Sigmoid colon (tissue), 7 donors: ENCODE measurements at places on chromosomes 6 and 20. TPM values are rescaled to one million over a fixed set of nuclear protein-coding genes. Genes with fewer than 3 reads are reported as not detected.

DNA sequence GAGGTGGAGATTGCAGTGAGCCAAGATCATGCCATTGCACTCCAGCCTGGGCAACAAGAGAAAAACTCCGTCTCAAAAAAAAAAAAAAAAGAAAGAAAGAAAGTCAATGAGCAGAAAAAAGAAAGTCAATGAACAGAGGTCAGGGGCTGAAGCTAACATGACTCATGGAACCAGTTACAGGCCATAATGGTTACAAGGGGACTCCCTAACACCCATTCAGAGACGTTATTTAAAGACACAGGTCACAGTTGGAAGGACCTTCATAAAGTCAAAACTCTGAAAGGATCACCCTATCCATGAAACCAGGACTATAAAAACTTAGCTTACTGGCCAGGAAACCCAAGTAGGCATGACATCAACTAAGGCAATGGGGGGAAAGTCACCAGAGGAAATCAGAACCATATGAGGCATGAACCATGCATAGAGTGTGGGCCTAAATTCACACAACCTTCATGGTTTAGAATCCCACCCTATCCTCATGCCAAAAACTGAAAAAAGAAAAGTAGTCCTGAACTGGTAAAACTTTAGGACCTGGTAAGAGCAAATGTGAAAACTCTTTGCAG lies 18.2 kb downstream of the FBXL4 start:
- no peak overlapping the region for H3K27ac ChIP-seq
- H3K36me3 ChIP-seq: peaks cover 17% of the 10 kb centered on the region
- peaks cover 9% of the 10 kb centered on the region for H3K4me1 ChIP-seq
- DNase-seq: no peak
- H3K4me3 ChIP-seq: no peak overlapping the region
- no peaks in the 10 kb centered on the region for H3K27me3 ChIP-seq

DNA sequence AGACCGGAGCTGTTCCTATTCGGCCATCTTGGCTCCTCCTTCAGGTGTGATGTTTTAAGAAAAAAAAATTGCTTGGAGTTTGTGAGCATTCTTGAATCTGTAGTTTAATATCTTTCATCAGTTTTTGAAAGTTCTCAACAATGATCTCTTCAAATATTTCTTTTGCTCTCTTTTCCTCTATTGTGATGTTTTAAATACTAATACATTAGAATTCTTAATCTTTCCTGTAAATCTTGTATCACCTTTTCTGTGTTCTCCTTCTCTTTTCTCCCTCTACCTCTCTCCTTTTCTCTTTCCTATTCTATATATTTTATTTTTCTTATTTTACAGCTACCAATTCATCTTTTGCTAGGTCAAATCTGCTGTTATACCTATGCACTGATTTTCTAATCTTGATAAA lies 212.3 kb downstream of the RPS12 start:
- no peaks in the 10 kb centered on the region for H3K36me3 ChIP-seq
- H3K27ac ChIP-seq: no peak overlapping the region
- H3K4me1 ChIP-seq: no peaks in the 10 kb centered on the region
- H3K27me3 ChIP-seq: no peaks in the 10 kb centered on the region

DNA sequence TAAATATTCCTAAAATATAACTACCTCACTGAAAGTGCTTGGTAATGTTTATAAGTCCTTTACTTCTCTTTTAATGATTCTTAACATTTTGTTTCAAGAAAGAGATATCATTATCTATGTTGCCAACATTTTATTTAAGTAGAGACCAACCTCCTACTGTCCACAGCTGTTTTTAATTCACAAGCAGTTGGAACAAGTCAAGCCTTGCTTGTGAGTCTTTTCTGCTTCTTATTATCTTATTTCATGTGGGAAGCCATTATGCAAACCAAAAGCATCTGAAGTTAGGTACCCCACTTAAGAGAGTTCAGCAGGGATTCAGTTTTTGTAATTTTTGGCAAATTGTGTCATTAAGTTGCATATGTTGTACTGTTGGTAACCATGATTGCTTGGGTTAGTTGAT lies 1714.5 kb downstream of the GRIK2 start:
- no peaks in the 10 kb centered on the region for H3K27me3 ChIP-seq
- H3K36me3 ChIP-seq: no peaks in the 10 kb centered on the region
- H3K27ac ChIP-seq: no peak overlapping the region
- H3K4me1 ChIP-seq: no peaks in the 10 kb centered on the region
- DNase-seq: no peak

The PREX1 gene
- total RNA-seq: 12.8 TPM

GRCh38 chr6:128036808-128037570 lies 136.1 kb upstream of the THEMIS start:
- H3K36me3 ChIP-seq: no peaks in the 10 kb centered on the region
- no peak for DNase-seq
- H3K27me3 ChIP-seq: no peaks in the 10 kb centered on the region
- H3K27ac ChIP-seq: no peak overlapping the region

The PPP1R3G gene
- 2.0 TPM for total RNA-seq
